ENCODE measurements at places on chromosomes 5 and 9.

DNA sequence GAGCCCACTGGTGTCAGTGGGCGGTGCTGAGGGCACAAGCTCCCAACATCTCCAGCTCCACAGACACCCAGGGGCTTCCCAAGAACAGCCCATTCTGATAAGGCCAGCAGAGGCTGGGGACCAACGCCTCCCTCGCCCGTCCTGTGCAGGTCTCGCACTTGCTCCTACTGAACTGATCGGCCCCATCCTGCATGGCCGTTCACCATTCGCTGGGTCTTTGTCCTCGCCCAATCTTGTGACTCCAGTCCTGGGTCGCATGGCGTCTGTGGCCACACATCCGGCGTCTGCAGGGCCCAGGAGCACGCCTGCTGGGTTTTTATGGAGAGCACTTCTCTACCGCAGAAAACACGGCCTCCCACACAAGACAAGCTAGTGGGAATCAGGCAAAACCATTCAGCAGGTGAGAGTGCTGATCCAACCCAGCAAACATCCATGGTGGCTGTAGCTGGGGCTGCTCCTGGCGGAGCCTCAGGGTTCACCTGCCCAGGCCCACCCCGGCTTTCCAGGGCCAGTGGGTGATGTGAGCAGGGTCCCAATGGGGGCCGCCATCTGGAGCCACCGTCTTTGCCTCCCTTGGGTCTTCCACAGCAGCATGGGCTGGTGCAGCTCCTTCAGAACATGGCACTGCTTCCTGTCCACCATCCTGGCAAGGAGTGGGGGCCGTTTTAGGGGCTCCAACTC is 7.4 kb downstream of the LRRC14B start:
- no peak for DNase-seq

DNA sequence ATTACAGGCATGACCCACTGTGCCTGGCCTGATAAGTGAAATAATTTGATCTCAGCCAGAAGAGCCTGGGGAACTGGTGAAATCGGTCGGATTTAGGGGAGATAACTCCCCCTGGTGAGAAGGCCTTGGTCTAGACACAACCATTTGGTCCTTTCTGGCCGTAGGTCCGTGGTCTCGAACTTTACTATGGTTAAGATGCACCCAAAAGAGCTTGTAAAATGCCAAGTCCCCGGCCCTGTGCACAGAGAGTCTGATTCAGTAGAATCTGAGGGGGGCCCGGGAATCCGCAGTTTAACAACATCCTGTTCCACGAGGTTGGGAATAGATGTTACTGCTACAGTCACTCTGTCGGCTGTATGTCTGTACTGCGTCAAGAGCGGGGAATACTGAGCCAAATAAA is 140.7 kb downstream of the C9orf50 start:
- DNase-seq = no peak

- no peak for DNase-seq
Measured at GRCh38 chr9:116959809-116960208, 272.7 kb downstream of the TRIM32 start.

DNA sequence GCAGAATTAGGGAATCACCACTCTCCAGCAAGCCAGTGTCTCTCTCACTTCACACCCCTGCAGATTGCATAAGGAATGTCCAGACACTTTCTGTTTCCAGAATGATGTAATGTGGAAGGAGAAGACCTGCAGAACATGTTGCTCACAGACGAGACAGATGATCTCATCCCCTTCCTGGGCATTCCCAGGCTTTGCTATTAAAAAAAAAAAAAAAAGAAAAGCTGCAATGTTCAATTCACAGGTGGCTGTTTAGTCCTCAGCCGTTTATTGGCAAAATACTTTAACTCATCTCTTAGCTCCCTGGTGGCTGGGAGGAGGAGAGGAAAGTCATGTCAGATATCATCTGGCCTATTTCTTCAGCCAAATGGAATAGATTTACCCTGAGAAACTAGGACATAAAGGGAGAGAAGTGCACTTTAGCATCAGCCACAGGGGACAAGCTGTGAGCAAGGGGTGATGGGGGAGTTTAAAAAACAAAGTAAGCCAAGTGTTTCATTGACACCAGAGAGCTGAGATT is 95.9 kb upstream of the TNC start:
- no peak for DNase-seq

- DNase-seq = no peak
Measured at GRCh38 chr5:9559965-9560364, 14.1 kb upstream of the SEMA5A start.

DNA sequence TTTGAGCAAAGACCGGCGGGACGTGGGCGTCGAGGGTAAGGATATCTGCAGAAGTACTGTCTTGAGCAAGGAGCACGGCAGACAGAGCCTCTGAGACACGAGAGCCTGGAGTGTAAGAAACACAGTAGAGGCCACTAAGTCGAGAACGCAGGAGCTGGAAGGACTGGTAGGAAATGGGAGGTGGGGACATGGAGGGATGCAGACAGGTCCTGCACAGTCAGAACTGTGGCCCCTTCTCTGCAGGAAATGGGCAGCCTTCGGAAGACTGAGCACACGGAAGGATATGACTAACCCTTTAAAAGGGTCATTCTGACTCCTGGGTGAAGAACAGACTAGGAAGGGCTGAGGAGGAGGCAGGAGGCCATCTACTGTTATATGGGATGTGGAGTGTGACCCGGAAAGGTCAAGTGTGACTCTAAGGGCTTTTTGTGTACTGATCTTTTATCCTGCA is 1.4 kb upstream of the CAMSAP1 start:
- DNase-seq = no peak

- no peak for DNase-seq
Measured at GRCh38 chr5:134129411-134130238, 15.1 kb downstream of the TCF7 start.

DNA sequence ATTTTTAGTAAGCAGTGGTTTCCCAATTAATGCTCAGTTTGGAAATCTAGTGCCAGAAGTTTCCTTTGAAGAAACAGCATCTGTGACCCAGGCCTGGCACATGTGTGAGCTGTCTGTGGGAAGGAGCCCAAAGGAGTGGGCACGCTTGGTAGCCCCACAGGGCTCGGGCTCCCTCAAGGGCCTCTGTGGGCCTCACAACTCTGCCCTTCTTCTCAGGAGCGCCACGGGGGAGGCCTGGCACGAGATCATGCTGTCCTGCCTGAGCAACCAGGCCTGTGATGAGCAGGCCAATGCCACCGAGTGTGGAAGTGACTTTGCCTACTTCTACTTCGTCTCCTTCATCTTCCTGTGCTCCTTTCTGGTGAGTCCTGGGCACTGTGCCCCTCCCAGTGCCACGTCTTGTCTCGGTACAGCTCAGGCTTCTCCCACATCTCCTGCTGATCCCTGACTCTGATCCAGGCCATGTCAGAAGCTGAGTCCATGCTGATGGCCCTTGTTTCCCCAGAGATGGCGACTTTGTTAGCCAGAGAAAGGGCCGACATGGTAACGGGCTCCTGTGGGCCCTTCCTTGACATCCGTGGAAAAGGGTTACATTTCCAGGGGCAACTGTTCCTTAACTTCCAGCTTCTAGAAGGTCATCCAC is 200.4 kb downstream of the CACNA1B start:
- DNase-seq = no peak

GRCh38 chr9:98888801-98889421 is 54.8 kb upstream of the COL15A1 start:
- no peak for DNase-seq

DNA sequence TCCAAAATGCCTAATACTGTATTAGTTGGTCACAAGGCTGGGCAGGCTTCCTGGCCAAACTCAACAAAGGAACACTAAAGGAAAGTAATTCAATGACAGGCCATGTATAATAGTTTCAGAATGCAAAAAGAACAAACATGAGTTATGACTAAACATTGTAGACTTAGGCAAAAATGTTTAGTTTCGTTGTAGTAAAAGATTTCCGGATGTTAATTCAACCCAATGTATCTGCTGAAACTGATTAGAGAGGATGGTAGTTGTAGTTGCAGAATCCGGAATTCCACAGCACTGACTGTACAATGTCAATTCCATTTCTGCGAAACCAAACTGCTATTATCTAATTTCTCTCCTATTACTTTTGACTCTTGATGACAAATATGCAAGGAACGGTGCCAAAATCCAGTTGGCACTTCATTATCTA is 117.9 kb upstream of the FST start:
- DNase-seq = no peak

DNA sequence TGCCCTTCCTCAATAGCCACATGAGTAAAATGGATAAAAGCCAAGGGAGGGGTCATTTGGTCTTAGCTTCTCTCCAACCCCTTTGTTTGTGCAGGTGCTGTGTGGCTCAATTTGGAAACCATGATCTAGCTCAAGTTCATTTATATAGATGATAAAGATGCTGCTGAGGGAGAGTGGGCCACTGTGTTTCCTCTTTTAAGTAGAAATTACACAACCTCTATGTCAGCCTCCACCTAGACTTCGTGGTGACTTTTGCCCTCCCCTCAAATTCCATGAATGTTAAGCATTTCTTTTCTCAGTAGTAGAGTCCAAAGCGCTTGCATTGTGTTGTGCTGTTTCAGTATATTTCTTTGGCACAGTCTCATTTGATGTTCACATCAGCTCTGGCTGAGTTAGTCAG is 241.4 kb downstream of the ARHGAP26 start:
- no peak for DNase-seq

GRCh38 chr5:163993126-163993525 is 487.7 kb downstream of the MAT2B start:
- no peak for DNase-seq
